ENCODE measurements at places on chromosomes 1 and 21.

- DNase-seq, result no peak
Observed at GRCh38 chr1:196393742-196394141, 214.5 kb downstream of the KCNT2 start.

- no peak for DNase-seq
Observed at GRCh38 chr1:150578272-150579109, 919 bp downstream of the MCL1 start.

DNA sequence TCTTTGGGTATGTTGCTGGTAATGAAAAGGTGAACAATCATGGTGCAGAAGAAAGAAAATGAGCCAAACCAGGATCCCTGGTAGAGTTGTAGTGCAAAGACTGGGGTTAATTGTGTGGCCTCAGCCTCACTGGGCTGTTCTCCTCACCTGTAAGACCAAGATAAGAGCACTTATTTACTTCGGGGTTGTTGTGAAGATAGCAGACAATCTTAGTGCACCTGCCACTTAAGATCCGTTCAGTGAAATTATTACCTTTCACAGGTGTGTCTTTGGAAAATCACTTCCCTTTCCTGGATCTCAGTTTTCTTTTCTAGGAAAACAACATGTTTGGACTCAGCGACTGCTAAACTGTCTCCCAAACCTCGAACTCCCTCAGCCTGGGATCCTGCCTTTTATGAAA, 1.3 kb upstream of the FGGY start:
- DNase-seq, result no peak

DNA sequence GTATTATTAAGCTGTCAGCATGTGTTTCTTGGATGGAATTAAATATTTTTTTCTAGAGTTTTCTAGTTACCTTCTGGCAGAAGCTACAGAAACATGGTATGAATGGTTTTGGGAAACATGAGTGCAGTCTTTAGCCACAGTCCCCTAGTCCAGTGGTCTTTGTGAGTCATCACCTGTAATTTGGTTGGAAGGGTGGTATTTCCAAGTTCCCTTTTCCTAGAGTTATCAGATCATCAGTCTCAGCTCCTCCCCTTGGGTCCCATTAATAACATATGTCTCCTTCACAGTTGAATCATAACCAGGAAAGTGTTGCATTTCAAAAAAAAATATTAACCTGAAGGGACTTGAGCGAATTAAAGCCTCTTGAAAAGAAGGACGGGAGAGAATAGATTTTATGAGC, 27.0 kb downstream of the ELAVL4 start:
- DNase-seq, result no peak

DNA sequence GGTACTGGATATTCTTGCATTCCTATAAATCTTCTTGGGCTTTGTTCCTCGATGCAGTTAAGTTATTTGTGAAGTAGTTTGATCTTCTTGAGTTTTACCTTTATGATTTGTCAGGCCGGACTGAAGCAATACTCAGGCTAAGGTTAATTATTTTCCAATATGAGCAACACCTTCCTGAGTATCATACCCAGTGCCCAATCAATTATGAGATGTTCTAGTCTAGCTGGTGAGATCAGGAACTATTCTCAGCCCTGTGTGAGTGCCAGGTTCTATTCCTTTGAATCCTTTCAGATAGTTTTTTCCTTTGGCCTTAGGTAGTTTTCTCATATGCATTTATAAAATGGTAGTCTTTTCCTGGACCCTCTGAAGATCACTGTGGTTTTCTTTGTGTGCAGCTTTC, 92.5 kb downstream of the SCMH1 start:
- no peak for DNase-seq

- DNase-seq, result no peak
Observed at GRCh38 chr1:60950224-60951063, 131.9 kb upstream of the NFIA start.

DNA sequence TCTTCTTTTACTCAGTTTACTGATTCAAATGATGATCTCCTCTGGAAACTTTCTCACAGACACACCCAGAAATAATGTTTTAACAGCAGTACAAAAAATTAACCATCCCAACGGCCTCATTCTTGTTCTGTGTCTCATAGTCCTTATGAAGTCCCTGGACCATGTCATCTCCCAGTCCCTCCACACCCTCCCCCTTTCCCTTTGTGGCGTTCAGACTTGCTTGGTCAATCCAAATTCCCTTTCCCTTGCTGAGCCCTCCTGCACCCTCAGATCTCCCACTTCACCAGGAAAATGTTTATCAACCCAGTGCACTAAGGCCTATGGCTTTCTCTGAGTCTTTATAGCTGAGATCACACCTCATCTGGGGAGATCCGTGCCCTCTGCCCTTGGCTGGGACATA, 85.9 kb downstream of the CENPF start:
- DNase-seq, result no peak

GRCh38 chr1:223444411-223444810, 51.2 kb downstream of the CCDC185 start:
- DNase-seq, result no peak

- DNase-seq, result no peak
Observed at GRCh38 chr1:159561497-159561896, 25.7 kb upstream of the OR10J5 start.

DNA sequence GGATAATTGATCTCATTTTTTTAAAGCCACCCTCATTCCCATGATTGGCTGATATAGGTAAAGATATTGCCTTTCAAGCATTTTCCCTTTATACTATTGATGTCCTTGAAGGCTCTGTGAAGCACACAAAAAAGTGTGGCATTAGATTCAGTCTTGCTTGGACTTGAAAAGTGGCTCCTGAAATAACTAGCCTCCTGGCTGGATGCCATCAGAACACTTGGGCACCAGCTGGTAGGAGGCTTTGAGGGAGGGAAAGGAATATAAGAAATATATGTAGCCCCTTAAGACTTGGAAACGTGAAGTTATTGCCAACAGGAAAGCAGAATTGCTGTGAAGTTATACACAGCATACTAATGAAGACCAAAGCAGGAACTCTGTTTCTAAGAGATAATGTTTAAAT, 14.1 kb downstream of the MTR start:
- no peak for DNase-seq

- DNase-seq, result no peak
Observed at GRCh38 chr1:162391790-162392563, 10.4 kb downstream of the C1orf226 start.

GRCh38 chr1:97904534-97904933, 16.3 kb downstream of the DPYD start:
- no peak for DNase-seq

DNA sequence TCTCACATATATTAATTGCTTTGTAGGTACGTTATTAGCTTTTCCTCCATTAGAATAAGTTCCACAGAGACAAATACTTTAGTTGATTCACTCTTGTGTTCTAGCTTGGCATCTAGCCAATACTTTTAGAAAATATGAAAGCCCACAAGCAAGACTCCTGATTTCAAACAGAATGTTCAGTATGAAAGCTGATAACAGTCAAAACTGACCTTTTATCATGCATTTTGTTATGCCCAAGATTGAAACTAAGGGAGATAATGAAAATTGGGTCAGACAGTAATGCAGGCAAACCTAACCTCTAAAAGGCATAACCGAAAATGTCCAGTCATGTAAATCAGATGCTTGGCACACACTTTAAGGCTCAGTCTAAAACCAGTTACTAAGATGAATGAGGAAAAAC, 61.7 kb downstream of the ERICH3 start:
- DNase-seq, result no peak

GRCh38 chr1:16006552-16007485, 2.8 kb downstream of the SRARP start:
- DNase-seq, result no peak

- DNase-seq, result no peak
Observed at GRCh38 chr1:178037510-178038253, 56.2 kb upstream of the RASAL2 start.

DNA sequence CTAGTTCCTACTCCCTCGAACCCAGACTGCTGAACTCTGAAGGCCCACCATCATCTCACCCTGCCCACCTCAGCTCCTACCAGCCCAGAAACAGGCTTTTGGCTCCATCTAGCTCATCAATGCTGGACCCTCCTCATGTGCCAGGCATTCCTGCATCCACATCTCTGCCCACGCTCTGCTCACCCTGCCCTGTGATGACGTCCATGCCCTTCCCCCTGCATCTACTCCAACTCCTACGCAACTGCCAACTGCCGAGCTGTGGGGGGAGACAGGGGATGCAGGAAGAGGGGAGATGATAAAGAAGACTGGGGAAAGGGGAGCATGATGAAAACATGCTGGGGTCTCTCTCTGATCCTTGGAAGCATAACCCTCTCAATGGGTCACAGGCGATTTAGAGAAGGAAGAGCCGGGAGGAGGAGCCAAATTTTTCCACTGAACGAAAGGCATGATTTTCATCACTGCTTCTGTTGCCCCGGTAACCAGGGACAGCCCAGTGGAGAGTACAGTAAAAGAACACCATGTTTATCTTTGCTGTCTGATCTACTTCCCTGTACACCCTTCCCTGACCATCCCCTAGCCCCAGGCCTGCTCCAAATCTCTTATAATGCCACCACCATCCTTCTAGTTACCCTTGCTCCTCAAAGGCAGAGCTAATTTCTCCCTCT, 44.3 kb downstream of the CD34 start:
- no peak for DNase-seq

Measured in activated CD8-positive, alpha-beta memory T cell treated with anti-CD3 and anti-CD28 coated beads for 1 hour (primary cell).